CD8-positive, alpha-beta memory T cell (primary cell): ENCODE measurements at places on chromosomes 5 and 9.

DNA sequence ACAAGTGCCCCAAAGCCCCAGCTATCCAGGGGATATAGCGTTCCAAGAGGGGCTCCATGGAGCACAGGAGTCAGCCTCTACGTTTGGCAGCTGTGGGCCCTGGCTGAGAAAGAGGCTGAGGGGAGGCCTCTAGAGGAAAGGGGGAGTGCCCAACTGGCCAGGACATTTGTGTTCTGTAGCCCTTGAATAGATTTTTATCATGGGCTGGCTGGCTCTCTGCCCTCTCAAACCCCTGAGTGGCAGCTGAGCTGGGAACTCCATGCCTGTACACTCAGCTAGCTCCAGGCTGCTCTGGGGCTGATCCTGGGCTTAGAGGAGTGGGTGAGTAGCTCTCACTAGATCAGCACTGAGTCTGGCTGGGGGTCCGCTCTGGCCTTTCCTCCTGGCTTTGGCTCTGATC lies 285.0 kb downstream of the ZSWIM6 start:
- DNase-seq: no peak

DNA sequence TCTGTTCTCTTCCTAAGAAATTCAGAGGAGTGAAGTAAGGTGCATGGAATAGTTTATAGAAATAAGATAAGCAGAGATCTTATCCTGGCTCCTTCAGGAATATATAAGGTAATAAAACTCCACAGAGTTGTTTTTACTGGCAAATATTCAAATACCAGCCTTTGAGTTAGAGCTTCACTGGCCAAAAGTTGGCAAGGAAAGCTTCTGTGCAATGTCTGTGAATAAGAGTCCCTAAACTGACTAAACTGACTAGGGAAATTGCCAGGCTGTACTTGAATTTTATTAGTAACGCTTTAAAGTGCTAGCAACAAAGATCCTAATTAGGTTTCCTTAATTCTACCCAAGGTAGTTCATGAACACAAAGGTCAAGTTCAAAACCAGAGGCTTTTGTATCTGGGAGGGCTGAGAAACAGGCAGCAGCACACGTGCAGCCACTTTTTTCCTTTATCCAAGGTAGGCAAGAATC lies 131.1 kb upstream of the MPDZ start:
- no peak for DNase-seq

- no peak for DNase-seq
Measured at GRCh38 chr9:96607971-96608370, 11.7 kb downstream of the CDC14B start.

DNA sequence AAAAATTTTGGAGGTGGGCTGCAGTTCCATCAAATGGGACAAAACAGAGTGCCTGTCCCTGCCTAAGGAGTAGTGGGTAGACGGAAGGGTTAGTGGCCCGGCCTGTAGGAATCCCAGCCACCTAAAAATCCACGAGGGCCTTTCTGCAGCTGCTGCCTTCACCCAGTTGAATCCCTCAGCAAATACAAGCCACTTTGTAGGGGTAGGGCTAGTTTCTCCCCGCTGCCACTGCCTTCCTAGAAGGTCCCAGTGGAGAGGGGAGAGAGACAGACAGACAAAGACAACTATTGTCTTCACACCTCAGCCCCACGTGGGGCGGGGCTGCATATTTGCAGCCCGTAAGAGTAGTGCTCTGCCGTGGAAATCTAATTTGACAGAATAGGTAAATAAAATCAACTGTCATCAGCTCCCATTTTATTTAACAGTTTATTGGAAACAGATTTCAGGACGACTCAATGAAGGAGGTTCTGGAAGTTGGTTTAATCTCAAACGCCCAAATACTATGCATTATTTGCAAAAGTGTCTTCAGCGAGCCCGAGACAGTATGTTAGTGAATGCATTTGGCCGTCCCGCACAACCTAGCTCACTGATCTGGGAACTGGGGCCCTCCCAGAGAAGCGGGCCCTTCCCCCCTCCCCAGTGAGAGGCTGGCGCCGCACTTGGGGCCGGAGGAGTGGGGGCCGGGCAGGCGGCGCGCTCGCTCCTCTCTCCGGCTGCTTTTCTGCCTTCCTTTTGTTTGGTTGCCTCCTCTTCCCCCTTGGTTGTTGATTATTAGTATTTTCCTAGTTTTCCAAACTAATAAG lies 67.6 kb upstream of the TBCA start:
- DNase-seq: no peak

GRCh38 chr9:109689701-109690100 lies 90.3 kb upstream of the PALM2AKAP2 start:
- DNase-seq: no peak

DNA sequence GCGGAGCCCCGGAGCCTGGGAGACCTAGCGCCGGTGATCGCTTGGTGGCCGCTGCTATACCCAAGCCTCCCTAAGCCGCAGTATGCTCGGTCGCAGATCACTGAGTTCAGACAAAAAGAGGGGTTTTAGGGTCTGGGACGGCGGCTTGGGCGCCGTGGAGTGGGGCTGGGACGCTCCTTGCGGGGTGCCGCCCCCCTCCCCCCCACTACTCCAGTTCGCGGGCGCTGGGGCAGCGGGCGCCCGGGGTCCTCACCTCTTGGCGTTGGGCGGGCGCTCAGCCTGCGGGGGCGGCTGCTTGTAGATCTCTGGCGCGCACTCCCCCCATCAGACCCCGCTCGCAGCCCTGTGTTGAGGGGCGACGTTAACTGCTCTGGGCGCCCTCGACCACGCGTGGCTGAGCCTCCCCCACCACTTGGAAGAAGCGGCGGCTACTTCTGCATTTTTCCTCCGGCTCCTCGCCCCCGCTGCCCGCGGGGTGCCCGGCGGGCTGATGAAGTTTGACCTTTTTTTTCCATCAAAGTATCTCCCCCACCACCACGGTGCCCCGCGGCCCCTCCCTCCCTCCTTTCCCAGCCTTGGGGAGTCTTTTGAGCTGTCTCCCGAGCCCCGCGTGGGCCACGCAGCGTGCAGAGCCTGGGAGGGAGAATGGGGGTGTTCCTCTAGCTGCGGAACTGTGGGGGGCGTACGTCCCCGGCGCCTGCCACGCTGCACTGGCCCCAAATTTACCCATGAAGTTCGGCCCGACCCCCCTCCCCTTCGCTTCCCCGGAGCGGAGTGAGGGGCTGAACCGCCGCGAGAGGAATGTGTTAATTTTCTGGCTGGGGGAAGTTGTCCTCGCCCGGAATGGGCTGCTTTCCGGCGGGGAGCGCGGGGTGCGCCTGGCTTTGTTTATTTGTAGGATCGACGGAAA lies 1.2 kb downstream of the CXXC5 start:
- no peak for DNase-seq

- DNase-seq: no peak
Measured at GRCh38 chr9:87601176-87601575, 103.5 kb downstream of the DAPK1 start.

DNA sequence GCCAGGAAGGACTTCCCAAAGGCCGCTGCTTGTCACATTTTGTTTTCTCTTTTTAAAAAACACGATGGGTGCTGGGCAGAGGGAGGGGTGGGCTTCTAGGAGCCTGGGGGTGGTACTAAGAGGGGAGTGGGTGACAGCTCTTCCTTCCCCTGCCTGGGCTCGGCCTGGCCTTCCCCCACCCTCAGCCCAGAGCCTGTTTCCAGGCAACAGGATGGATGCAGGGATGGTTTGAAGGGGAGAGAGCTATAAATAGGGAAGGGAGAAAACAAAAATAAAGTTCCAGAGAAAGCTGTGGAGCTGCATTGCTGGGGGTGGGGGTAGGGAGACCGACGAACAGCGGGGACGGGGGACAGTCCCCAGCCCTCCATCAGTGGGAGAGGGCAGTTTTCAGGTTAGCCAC lies 6.6 kb upstream of the GPRIN1 start:
- DNase-seq: no peak

GRCh38 chr5:38371596-38371995 lies 113.2 kb downstream of the EGFLAM start:
- DNase-seq: no peak

- no peak for DNase-seq
Measured at GRCh38 chr5:93107141-93107540, 473.9 kb downstream of the NR2F1-AS1 start.

DNA sequence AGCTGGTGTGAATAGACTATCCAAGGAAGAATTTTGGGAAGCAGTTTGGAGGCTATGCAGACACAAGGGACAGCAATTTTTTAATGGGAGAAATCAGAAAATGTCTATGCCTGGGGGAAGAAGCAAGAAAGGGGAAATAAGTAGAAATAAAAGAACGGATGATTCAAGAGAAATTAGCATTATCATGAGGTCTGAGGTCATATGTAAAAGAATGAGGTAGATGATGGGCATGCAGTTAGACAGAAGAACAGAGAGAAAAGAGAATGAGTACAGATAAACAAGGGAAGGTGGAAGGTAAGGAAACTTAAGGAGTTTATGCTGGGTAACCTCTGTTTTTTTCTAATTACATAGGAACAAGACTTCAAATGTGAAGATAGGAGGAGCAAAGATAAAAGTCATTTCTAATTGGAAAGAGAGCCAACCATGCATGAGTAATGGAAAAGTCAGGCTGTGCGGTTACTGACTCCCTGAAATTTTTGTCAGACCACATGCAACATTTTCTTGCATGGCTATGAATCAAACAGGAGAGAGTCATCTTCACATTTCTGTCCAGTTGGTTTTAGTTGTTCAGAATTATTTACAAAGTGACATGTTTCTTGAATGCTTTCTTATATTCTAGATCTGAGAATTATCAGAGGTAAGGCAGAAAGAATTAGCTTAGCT lies 101.0 kb upstream of the PIK3R1 start:
- no peak for DNase-seq

DNA sequence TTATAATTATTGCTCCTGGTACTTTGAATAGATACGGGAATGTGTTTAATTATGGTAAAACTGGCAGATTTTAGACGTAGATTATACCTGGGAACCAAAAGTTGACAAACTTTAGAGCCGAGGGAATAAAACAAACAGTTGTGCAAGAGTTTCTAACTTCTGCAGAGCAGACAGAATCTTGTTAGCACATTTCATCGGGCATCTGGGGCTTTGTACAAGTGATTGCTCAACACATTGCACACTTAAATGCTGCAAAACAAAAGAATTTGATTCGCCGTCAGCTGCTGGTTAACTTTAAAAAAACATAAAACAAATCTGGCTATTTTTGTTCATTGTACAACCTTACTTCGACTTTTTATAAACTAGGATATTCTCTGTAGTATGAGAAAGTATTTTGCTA lies 398.1 kb downstream of the MAN2A1 start:
- no peak for DNase-seq

DNA sequence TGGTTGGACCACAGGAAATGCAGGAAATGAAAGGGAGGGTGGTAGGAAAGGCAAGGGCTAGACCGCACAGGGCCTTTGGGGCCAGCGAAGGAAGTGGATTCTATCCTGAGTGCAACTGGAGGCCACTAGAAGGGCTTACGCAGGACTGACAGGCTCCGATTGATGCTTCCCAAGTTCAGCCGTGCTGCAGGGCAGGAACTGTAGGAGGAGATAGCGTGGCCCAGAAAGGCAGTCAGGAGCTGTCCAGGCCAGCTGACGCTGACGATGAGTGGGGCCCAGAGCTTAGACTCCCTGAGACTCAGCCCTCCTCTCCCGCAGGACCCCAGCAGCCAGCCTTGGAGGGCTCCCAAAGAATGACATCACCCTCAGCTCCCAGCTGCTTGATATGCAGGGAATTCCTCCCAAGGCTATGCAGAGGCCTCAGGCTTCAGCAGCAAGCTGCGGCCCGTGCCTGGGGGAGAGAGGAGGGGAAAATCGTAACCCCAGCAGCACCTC lies 48.8 kb downstream of the KCNIP1 start:
- no peak for DNase-seq

GRCh38 chr9:93225417-93225816 lies 41.5 kb downstream of the WNK2 start:
- DNase-seq: no peak

DNA sequence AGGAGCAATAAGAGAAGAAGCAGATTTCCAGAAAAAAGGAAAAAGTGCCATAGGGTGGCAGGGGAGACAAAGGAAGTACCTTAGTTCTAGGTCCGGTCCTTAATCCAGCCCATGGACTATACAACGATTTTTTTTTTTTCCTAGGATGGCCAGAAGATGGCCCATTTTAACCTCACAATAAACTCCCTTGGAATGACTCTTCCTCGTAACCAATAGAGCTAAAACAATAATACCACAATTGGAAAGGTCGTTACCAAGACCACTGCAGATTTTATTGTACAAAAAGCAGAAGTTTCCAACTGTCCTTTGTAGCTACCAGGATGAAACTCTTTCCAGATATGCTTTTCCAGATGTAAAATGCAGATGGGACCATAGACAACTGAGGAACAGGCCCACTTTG lies 34.4 kb upstream of the SSBP2 start:
- no peak for DNase-seq

- DNase-seq: no peak
Measured at GRCh38 chr9:3447788-3448187, 78.0 kb downstream of the RFX3 start.

DNA sequence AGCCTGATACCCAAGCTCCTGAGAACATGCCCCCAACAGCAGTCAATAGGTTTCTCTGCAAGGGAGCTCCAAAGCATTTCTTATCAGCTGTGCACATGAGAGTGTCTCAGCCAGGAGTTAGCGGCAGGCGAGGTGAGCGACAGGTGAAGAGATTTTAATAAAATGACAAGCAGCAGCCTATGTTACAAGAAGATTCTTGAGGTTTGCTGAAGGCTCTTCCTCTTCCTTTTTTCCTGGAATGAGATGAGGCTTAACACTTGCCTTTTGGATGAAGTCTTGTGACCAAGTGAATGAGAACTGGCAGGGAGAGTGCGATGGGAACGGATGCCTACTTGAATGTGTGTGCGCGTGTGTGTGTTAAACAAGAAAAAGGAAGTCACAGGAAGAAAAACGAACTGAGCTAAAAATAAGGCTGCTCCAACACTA lies 76.1 kb downstream of the SHB start:
- no peak for DNase-seq

DNA sequence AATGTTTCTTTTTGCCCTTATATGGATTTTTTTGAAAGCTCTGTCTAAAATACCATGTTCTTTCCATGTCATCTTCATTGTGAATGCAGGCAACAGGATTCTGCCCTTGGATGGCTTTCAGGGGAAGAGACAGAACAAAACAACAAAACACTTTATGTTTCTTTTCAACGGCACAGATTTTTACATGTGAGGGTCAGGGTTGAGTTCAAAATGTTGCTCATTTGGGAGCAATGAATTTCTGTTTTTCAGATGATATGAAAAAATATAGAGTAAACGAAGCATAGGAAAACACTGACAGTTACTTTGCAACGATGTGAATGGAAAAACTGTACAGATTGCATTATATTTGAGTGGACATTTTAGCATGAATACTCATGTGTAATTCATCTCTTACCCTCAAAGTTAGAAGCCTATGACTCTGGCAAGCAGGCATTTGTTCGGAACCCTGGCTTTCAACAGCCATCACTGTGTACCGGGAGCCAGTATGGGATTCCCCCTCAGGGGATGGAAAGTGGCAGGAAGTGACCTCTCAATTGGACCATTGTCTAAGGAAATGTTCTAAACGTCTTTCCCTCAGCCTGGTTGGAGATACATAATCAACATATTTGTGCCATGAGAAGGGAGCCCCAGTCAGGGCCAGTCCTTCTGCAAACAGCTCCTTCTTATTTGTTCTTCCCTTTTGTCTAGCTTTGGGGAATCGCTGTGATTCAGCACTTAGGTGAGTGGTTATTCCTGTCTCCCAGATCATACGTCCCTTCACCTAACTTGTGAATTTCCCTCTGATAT lies 153.9 kb upstream of the MEF2C start:
- no peak for DNase-seq

GRCh38 chr9:136407911-136408310 lies 2.5 kb downstream of the ENTR1 start:
- DNase-seq: no peak

GRCh38 chr5:42858031-42858643 lies 46.4 kb upstream of the SELENOP start:
- DNase-seq: no peak
